ENCODE measurements at places on chromosomes 12 and 14.

DNA sequence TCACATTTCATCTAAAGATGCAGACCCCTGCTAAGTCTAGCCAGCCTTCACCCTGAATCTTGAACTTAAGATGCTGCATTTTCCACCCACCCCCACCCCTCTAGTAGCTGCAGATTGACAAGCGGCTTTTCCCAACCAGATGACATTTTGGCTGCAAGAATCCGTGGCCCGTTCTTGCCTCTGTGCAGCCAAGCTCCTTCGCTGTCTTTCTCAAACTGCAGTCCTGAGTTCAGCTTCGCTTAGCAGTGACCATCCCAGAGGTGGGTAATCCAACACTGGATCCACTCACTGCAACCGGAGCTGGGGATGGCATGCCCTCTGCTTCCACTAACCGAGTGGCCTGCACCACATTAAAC lies 765 bp upstream of the NFYB start:
- DNase-seq, result no peak

GRCh38 chr14:72023128-72024042 lies 91.2 kb downstream of the RGS6 start:
- no peak for DNase-seq

GRCh38 chr14:58501214-58501816 lies 73.8 kb downstream of the KIAA0586 start:
- peak; percentile 84 for DNase-seq

DNA sequence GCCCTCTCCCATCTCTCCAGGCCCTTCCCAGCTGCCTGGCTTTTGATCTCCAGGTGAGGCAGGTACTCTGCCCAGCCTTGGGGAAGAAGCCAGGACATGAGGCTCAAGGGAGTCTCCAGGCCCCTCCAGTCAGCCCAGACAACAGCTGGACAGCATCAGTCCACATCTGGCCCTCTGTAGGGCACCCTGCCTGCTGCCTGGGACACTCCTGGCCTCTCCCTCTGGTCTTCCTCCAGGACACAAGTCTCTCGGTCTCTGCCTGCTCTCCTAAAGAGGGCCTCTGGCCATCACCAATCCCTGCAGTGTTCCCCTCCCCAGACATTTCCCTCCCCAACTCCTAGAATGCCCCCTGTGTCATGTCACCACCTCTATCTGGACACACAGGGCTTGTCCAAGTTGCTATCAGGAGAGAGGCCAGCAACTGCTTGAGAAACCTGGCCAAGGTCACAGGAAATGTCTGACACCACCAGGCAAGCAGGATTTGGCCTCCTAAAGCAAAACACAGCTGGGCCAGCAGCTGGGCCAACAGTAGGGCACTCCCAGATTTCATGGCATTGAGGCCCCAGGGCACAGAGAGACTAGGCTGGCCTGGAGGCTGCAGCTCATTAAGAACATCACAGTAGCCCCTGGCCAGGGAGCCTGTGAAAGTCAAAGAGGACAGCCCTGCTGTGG lies 29.0 kb downstream of the LTBP2 start:
- no peak for DNase-seq

DNA sequence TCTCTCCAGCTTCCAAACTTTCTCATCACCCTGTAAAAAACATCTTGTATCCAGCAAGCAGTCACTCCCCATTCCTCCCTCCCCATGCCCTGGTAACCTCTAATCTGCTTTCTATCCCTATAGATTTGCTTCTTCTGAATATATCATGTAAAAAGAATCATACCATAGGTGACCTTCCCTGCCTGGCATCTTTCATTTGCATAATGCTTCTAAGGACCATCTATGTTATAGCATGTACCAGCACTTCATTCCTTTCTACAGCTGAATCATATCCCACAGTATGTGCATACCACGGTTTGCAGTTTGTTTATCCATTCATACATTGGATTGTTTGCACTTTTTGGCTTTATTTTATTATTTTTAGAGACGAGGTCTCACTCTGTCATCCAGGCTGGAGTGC lies 22.9 kb upstream of the VPS37B start:
- no peak for DNase-seq

DNA sequence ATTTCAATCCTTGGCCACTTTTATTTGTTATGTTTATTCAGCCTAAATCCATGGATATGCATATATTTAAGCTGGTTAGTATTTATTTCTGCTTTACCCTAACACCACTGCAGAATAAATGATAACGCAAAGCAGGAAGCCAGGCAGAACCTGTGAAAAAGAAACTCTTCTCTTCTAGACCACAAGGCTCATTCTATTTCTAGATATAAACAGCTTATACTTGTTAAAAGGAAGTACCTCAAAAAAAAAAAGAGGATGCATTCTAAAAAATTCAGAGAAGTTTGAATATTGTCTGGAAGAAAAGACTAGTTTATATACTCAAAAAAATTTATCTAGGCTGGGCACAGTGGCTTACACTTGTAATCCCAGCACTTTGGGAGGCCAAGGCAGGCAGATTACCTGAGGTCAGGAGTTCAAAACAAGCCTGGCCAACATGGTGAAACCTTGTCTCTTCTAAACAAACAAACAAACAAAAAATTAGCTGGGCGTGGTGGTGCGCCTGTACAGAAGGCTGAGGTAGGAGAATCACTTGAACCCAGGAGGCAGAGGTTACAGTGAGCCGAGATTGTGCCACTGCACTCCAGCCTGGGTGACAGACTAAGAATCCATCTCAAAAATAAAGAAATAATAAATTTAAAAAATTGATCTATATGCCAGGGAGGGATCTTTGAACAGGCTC lies 55.8 kb downstream of the GALNT4 start:
- no peak for DNase-seq

GRCh38 chr14:104973135-104973384 lies 5.1 kb downstream of the AHNAK2 start:
- DNase-seq, result no peak

- DNase-seq, result no peak
Observed at GRCh38 chr12:10069976-10070375, 28.8 kb downstream of the CLEC1A start.

DNA sequence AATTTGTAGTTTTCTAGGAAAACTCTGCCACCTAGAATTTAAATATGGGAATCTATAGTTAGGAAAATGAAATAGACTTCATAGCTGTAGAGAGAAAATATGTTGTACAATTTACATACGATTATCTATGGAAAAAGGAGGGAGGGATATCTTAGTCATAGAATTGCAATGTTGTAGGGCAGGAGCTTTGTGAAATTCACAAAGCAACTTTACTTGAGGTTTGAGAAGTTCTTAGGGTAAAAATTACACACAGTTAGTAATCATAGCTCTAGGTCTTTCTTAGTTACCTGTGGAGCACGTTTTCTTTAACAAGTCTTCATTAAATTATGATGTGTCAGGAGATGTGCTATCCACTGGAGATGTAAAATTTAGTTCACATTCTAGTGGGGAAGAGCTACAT lies 61.4 kb upstream of the DBX2 start:
- DNase-seq, result no peak

GRCh38 chr12:68611094-68611805 lies 551 bp downstream of the RAP1B start:
- peak; percentile 68 for DNase-seq

DNA sequence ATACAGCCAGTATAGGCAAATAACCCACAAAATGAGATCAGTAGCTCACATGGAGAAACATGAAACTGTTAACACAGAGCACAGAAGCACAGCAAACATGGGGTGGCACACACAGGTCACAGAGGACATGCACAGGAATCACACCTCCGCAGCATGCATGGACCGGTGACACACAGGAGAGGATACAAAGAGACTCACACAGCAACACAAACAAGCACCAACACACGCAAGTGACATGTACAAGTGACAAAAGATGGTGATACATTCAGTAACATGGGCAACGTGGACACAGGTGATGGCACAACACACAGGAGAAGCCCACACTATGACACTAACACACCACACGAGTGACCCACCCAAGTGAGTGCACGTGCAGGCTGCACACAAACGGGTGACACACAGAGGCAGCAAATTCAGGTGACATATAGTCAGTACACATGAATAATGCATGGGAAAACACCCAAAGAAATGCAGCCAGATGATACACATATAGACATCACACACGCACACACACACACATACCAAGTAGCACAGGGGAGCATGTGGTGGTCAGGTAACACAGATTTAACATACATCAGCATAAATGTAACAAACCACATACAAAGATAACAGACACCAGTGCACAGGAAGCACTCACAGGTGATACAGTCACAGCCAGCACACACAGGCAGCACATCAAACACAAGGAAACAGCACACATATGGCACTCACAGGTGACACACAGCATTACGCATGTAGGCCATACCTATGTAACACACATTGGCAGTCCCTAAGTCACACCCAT lies 216.0 kb upstream of the SFSWAP start:
- no peak for DNase-seq

- no peak for DNase-seq
Observed at GRCh38 chr12:108700833-108701541, 30.3 kb downstream of the CORO1C start.

DNA sequence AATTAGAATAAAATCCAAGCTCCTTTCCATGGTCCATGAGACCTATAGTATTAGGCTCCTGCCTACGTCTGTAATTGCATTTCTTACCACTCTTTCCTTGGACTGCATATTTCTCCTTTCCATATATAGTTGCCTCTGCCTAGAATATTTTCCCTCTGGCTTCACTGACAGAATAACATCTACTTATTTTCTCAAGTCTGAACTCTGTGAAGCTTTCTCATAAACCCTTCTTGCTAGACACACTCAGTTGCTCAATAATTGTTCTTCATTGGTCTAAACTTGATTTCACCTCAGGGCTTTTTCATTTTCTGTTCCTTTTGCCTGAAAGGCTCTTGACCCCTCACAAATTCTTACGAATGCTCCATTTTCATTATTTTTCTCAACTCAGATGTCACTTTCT lies 36.9 kb upstream of the KRAS start:
- no peak for DNase-seq

GRCh38 chr12:71655495-71655894 lies 8.2 kb downstream of the ZFC3H1 start:
- DNase-seq, result no peak

GRCh38 chr12:120438495-120439198 lies 734 bp downstream of the COX6A1 start:
- DNase-seq, result no peak

DNA sequence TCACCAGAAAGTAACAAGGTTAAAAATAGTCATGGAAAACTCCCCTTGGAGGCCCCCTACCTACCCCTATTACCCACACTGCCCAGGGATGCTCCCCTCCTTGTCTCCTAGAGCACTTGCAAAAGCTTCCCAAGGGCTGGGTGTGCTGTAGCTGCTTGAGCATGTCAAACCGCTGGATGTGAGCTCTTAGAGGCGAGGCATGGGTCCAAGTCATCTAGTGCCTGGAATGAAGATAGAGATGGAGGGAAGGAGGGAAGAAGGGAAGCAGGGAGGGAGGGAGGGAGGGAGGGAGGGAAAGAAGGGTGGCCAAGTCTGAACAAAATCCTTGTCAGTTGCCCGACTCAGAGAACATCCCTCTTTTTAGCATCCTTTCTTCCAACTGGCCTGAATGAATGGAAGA lies 43.1 kb downstream of the LTBP2 start:
- DNase-seq, result no peak

- peak; percentile 15 for DNase-seq
Observed at GRCh38 chr14:41608681-41609390, 2.2 kb downstream of the LRFN5 start.

- DNase-seq, result peak; percentile 53
Observed at GRCh38 chr14:67428501-67429031, 16.6 kb upstream of the PLEK2 start.

DNA sequence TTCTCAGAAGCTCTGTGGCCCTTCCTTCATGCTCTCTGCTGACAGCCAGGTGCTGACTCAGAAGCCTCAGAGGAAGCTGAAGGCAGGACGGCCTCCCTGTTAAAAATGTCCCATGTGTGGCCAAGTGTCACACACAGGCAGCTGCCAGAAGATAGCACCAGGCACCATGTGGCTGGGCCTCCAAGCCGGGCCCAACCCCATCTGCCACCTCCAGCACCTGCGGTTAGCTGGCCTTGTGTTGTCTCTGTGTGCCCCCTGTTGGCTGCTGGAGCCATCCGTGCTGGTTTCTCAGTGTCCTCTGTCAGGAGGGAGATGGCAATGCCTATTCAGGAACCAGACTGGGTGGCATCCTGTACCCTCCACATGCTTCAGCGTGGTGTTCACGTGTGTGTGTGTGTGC lies 63.2 kb downstream of the TSPAN11 start:
- no peak for DNase-seq

- no peak for DNase-seq
Observed at GRCh38 chr12:19826980-19827550, 387.8 kb downstream of the AEBP2 start.

DNA sequence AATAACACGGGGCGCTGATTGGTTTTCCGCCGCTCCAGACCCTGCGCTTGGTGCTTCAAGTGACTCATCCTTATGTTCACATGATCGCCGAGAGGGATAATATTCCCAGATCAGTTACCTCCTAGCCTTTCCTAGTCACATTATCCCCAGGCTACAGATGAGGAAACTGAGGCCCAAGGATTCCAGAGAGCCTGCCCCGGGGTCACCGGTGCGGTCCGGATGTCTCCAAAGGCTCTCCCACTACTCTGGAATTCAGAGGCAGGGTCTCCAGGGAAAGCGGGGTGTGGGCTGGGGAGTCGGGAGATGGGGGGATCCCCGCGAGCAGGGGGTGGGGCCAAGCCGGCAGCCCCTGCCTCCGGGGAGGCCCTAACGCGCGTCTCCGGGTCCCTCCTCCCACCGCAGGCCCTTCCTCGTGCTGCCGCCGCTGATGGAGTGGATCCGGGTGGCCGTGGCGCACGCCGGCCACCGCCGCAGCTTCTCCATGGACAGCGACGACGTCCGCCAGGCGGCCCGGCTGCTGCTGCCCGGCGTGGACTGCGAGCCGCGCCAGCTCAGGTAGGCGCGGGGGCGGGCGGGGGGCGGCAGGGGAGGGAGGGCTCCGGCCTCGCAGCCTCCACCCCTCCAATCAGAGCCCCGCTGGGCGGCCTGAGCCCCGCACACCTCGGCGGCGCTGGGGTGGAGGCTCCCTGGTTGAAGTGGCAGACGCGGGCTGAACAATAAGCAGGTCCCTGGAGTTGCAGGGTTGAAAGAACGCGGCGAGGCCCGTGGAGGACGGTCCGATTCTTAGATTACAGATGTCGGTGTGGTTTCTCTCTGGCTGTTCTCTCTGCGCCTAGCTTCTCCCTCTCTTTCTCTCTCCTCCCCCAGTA lies 104.6 kb upstream of the PWP1 start:
- DNase-seq, result no peak

GRCh38 chr14:34699873-34700621 lies 14.3 kb downstream of the CFL2 start:
- peak; percentile 89 for DNase-seq

DNA sequence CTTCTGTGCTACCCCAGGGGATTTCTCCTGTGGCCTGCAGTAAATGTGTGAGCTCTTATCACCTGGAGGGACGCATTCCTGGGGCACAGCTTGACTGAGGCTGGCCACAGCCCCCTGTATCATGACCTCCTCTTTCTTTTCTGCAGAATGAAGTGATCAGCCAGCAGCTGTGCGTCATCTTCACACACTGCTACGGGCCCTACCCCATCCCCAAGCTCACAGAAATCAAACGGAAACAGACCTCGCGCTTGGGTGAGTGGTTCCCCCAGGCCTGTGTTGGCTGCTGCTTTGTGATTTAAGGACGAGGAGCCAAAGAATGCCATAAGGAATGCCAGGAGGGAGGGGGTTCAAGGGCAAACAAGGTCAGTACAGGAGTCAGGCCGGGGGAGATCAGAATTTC lies 50.5 kb upstream of the PWP1 start:
- peak; percentile 5 for DNase-seq

Data from astrocyte of the spinal cord (primary cell).